ENCODE measurements at places on chromosomes 7 and 10.
A peak's percentile ranks its signal among the peaks of the same experiment; 100 is the strongest.

DNA sequence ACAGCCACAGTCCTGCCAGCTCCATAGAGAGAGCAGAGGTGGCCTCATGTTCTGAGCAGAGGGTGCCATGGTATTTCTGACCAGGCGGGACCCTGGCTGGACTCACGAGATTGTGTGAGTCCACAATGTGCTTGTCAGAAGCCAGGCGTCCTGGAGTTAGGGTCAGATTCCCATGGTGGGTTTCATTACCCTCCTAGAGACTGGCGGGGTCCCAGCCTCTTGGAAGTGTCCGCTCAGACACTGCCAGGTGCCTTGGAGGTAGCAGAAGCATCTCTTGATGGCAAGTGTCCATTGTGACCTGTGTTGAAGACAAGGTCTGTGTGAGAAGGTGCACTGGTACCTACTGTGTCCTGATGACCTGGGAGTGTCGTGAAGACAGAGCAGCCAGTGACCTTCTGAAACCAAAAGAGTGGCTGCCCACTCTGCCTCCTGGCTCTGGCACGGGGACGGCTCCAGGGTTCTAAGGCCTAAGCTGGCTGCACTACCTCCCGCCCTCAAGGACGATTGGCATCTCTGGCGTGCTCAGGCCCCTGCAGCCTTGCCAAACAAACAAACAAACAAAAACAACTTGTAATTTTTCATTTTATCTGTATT, 56.8 kb downstream of the MGMT start:
- peak; percentile 72 for DNase-seq

GRCh38 chr7:134355004-134355525, 38.3 kb upstream of the SLC35B4 start:
- no peak for DNase-seq

DNA sequence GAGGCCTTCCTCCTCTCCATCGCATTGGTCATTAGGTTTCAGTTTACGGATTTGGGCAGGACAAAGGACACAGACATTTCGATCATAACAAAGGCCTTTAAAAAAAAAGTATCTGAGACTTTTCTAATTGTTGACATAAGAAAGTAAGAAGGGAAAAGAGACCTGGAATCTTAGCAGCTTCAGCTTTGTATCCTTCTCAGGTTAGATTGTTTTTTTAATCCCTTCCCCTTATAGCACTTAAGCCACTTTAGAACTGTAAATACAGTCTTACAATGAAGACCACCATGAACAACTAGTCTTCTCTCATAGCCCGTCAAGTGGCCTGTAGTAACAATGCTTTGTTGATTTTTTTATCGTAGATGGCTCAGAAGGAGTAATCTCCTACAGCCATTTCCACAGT, 45.2 kb downstream of the LMTK2 start:
- no peak for DNase-seq

DNA sequence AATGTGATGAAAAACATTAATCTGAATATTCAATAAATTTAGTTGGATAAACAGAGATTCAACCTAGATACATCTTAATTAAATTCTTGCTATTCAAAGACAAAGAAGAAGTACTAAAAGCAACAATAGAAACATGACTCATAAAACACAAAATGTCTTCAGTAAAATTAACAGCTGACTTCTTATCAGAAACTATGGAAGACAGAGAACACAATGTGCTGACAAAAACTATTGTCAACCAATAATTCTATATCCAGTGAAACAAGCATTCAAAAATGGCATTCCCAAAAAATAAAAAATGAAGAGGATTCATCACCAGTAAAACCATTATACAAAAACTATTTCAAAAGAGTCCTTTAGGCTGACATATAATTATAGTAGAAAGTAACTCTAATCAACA, 400.5 kb upstream of the SORCS1 start:
- DNase-seq = no peak

GRCh38 chr7:41174521-41174920, 528.4 kb downstream of the INHBA start:
- no peak for DNase-seq

GRCh38 chr7:128932862-128933179, 4.9 kb upstream of the IRF5 start:
- DNase-seq = no peak

Measured in lower leg skin (tissue), 4 donors.